Daoy (cell line): ENCODE measurements at places on chromosomes 2 and 18. TPM values are rescaled to one million over a fixed set of nuclear protein-coding genes. Genes with fewer than 3 reads are reported as not detected.

ALPG gene
- total RNA-seq: not detected in 2 replicates

GRCh38 chr2:118202707-118203303 lies 114.5 kb downstream of the INSIG2 start:
- DNase-seq: peak; percentile 45

EFEMP1 gene
- total RNA-seq: 290 and 292 TPM in 2 replicates

RHOB gene
- total RNA-seq: 115 and 121 TPM in 2 replicates

DNA sequence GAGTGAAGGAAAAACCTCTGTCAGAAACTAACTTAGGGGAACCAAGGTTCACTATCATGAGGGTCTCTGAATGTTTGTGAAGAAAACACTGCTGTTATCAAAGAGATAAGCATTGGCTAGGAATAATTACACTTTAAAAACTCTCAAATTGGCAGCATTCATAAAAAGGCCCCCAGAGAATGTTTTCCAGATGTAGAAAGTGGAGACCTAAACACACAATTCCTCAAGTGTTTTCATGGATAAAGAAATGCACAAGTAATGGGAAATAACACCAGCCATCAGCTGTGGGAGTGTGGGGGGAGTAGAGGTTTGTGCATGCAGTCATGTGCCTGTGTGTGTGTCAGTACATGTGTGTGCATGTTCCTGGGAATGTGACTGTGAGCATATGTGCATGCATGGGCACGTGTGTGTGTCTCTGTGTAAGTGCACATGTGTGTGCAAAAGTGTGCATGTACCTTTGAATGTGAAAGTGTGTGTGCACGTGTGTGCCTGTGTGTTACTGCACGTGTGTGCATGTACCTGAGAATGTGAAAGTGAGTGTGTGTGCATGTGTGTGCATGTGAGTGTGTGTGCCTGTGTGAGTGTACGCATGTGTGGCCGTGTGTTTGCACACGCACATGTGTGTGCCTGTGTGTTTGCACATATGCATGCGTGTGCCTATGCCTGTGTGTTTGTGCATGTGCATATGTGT lies 854.3 kb upstream of the SALL3 start:
- no peak for DNase-seq

DLGAP1 gene
- 0.27 and 2.9 TPM in 2 replicates for total RNA-seq

DNA sequence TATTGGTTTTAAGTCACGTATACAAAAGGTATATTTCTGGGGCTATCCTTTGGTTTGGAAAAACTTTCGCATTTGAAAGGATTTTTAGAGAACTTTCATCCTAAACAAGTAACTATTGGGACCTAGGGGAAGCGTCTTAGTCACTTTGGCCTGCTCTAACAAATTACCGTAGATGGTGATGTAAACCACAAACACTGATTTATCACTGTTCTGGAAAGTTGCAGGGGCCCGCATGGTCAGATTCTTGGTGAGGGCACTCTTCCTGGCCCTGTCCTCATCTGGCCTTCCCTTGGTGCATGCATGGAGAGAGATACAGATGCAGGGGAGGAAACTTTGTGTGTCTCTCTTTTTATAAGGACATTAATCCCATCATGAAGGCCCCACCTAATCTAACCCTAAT lies 49.1 kb upstream of the ANKRD62 start:
- no peak for DNase-seq

GRCh38 chr2:56077359-56077915 lies 106.4 kb upstream of the CCDC85A start:
- peak; percentile 31 for DNase-seq

GRCh38 chr2:38765551-38765950 lies 12.5 kb upstream of the GEMIN6 start:
- no peak for DNase-seq

DNA sequence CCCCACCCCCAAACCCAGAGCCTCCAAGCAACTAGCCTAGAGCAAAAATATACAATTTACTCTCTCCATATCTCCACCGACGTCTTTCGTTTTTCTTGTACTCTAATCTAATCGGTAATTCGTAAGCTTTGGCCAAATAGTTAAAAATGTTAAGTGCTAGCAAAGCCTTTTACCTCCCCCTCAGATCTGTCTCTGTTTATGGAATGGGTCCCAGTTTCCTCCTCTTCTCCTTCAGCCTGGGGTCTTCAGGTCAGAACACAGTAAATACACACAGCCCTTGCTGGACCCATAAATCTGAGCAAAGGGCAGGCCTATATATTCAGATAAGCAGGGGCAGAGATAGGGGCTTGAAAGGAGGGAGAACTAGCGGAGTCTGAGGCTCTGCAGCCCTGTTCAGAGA lies 267.4 kb downstream of the MEIS1 start:
- no peak for DNase-seq

DNA sequence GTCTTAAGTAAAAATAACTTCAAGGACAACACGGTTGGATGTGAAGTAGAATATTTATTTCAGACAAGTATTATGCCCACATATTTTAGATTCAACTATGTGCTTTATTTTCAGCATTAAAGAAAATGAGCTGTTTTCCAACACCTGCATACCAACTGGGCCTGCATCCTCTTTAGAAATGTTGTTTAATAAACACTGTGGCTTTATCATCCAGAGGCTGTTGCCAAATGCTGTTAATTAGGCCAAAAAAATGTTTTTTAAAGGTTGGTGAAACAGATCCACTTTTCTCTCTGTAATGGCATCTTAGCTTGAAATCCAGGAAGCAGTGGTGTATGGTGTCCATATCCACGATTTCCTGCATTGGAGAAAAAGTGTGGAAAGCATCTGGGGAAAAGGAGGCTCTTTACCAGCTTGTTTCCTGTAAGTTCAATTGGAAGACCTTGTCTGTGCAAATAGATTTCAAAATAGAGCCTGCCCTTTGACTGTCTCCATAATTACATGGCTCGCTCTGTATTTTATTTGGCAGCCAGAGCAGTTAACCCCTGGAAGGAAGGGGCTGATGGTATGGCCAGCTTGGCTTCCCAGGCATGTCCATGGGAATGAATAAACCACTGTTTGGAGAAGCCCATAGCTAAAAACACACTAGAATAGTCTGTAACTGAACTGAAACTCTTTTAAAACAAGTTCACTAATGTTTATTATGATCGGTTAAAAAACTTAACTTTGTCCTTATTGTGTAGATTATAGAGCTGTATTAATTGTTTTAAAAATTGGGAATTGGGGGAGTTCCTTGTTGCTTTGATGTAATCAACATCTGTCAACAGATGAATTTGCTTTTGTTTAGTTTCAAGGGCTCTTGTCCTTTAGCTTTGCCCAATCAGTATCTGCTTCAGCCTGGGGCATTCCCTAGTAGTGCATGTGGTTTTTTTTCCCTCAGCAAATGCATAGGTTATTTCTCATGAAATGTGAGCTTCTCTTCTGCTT lies 33.0 kb upstream of the DLX1 start:
- peak; percentile 13 for DNase-seq

FAM237A gene
- total RNA-seq: not detected in 2 replicates

SGPP2 gene
- total RNA-seq: 0.74 and 0.92 TPM in 2 replicates

GRCh38 chr2:134124047-134124753 lies 129.7 kb upstream of the MGAT5 start:
- DNase-seq: no peak

GRCh38 chr2:169072163-169072925 lies 3.0 kb downstream of the DHRS9 start:
- DNase-seq: no peak

DNA sequence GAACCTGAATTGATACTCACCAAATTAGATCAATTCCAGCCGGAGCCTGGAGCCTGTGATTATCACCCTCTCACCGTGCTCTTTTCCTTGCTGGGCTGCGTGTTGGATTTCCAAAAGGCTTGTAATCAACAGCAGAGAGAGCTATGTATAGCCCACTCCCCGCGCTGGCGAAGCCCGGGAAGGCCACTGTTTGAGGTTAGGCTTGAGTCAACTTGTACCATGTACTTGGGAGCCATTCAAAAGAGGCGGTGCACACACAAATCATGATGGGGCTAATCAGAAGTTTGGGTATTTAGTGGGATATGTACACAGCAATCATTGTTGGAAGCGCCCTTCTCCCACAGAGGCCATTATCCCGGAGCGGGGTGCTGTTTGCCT lies 151.6 kb downstream of the GLI2 start:
- no peak for DNase-seq

NPHP1 gene
- total RNA-seq: 4.8 and 7.5 TPM in 2 replicates
